ENCODE measurements at places on chromosomes 1 and 21. TPM values are rescaled to one million over a fixed set of nuclear protein-coding genes. Genes with fewer than 3 reads are reported as not detected.

GRCh38 chr1:187921426-187921825, 1092.7 kb downstream of the PLA2G4A start:
- DNase-seq = no peak
- H3K4me3 ChIP-seq = no peak overlapping the region
- no peaks in the 10 kb centered on the region for H3K27me3 ChIP-seq
- H3K36me3 ChIP-seq = no peaks in the 10 kb centered on the region

DNA sequence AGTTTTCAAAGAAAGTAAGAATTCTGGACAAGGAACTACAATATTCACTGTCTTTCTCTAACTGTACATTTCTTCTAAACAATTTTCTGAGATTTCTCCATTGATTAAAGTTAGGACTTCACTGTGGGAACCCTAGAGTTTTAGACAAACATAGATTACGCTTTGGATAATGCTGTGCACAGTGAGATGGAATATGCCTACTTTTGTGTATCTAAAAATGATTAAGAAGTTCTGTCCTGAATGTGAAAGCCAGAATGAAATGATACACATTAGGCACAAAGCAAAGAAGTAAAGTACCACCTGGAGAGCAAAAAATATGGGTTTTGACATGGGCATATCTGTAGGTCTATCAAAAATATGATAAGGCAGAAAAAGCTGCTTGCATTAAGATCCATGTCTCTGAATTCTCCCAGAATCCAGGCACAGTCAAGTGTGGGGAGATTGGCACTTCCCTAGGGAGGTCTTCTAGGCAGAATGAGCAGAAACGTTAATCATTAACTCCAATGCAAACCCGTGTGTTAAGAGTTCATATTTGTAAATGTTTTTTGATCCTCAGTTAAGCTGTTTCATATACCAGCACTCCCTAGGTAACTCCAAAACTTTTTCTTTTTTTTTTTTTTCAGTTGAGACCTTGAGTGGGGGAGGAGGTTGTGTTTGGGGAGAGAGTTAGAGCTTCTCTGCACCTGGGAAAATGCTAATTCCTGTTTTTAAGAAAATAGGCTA, 467.1 kb downstream of the LMO4 start:
- peak overlapping the region; percentile 77 for H3K27ac ChIP-seq
- H3K36me3 ChIP-seq = no peaks in the 10 kb centered on the region
- peaks cover 76% of the 10 kb centered on the region for H3K4me1 ChIP-seq

DNA sequence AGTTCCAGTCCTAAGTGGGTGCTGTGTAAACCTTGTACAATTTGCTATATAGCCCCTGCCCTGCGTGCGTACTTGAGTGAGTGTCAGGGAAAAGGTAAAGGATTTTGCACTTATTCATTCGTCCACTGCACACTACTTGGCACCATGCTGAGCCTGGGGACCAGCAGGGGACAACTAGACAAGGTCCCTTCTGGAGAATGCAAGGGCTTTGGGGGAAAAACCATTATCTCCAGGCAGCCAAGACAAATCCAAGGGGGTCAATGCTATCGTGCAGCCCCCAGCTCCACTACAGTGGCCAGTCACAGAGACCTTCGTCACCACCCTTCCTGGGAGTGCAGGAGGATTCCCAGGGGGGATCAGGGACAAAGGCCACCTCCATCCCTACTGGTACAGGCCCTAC, 39.7 kb downstream of the MATN1 start:
- no peaks in the 10 kb centered on the region for H3K27me3 ChIP-seq
- no peaks in the 10 kb centered on the region for H3K4me1 ChIP-seq
- no peak overlapping the region for H3K27ac ChIP-seq
- no peaks in the 10 kb centered on the region for H3K36me3 ChIP-seq
- H3K4me3 ChIP-seq = no peak overlapping the region

- no peak for DNase-seq
- no peaks in the 10 kb centered on the region for H3K4me1 ChIP-seq
- no peaks in the 10 kb centered on the region for H3K27me3 ChIP-seq
Observed at GRCh38 chr21:16777041-16777720, 735.7 kb upstream of the CXADR start.

- H3K27ac ChIP-seq = no peak overlapping the region
- H3K4me3 ChIP-seq = no peak overlapping the region
- H3K36me3 ChIP-seq = no peaks in the 10 kb centered on the region
- no peaks in the 10 kb centered on the region for H3K27me3 ChIP-seq
- DNase-seq = no peak
Observed at GRCh38 chr21:15274701-15275485, 210.1 kb upstream of the NRIP1 start.

DNA sequence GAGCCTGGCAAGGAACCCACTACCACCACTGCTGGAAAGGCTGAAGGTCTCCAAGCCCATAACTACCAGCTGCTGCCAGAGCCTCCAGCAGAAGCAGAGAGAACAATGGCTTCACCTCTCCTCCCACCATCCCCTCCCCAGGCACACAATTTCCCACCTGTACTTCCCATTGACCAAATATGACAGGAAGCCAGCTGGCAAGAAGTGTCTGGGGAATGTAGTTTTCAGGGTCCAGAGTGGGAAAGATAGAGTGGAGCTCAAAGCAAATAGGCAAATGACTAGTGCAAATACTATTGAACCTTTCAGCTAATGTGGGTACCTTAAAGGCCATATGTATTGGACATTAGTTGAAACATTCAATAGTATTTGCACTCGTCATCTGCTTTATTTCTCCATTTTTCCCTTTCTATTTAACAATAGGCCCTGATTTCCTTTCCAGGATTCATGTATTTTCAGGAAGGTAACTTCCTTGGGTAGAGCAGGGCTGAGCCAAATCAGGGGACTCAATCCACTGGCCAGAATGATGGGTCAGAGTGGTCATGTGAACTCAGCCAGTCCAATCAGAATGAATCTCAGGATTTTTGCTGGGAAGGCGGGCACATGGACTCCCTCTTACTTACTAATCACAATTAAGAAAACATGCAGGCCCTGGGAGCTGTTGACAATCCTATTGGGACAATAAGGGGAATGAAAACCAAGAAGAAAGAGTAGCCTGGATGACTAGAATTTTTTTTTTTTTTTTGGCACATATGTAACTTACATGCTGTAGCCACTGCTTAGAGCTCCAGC, 12.1 kb upstream of the NFYC start:
- no peak overlapping the region for H3K4me3 ChIP-seq
- no peak for DNase-seq
- no peaks in the 10 kb centered on the region for H3K4me1 ChIP-seq

DNA sequence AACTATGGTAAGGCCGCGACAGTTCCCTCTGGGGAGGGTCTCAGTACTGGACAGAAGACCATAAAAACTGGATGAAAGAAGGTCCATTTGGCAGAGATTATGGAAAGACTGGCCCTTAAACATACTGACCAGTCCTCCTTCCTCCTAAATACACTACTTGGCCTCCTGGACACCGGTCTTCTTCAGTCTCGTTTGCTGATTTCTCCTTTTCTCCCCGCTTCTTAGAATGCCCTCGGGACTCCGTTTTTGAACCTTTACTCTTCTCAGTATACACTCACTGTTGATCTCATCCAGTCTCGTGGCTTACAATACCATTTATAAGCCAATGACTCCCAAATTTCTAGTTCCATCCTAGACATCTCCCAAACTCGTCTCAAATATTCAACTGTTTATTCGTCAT, 694 bp upstream of the MRPL9 start:
- H3K4me1 ChIP-seq = peaks cover 17% of the 10 kb centered on the region
- peak overlapping the region; percentile 56 for H3K4me3 ChIP-seq
- H3K36me3 ChIP-seq = peaks cover 2% of the 10 kb centered on the region
- H3K27ac ChIP-seq = peak overlapping the region; percentile 76
- H3K27me3 ChIP-seq = no peaks in the 10 kb centered on the region

- no peak overlapping the region for H3K27ac ChIP-seq
- no peaks in the 10 kb centered on the region for H3K27me3 ChIP-seq
- H3K36me3 ChIP-seq = no peaks in the 10 kb centered on the region
- no peak overlapping the region for H3K4me3 ChIP-seq
- H3K4me1 ChIP-seq = peaks cover 7% of the 10 kb centered on the region
- DNase-seq = peak; percentile 44
Observed at GRCh38 chr1:111441573-111442192, 7.4 kb downstream of the WDR77 start.

GRCh38 chr1:218991089-218991488, 182.6 kb upstream of the LYPLAL1 start:
- no peaks in the 10 kb centered on the region for H3K27me3 ChIP-seq
- no peaks in the 10 kb centered on the region for H3K4me1 ChIP-seq
- DNase-seq = no peak
- H3K4me3 ChIP-seq = no peak overlapping the region
- H3K27ac ChIP-seq = no peak overlapping the region
- H3K36me3 ChIP-seq = no peaks in the 10 kb centered on the region

GRCh38 chr1:163807331-163808049, 485.7 kb downstream of the NUF2 start:
- DNase-seq = no peak
- H3K27me3 ChIP-seq = no peaks in the 10 kb centered on the region
- H3K4me1 ChIP-seq = no peaks in the 10 kb centered on the region

GRCh38 chr21:46079352-46080170, 18.4 kb upstream of the COL6A2 start:
- no peaks in the 10 kb centered on the region for H3K36me3 ChIP-seq
- no peak overlapping the region for H3K4me3 ChIP-seq
- no peaks in the 10 kb centered on the region for H3K4me1 ChIP-seq
- no peaks in the 10 kb centered on the region for H3K27me3 ChIP-seq

DNA sequence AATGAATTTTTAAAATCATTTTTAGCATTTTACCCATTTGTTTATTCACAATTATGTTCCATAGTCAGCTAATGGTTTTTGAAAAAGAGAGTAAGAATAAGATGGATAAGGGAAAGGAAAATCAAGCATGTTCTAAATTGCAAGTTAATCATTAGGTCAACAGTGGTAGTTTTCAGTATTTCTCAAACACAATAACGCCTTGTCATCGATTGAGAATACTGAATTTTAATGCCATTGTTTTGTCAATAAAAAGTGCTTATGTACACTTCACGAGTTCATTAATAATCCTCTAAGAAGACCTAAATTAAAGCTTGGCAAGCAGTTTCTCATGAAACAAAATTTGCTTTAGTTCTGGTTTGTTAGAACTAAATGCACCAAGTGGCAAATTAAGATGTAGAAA, 100.3 kb downstream of the RERE start:
- H3K4me1 ChIP-seq = peaks cover 38% of the 10 kb centered on the region
- H3K27me3 ChIP-seq = no peaks in the 10 kb centered on the region
- H3K36me3 ChIP-seq = no peaks in the 10 kb centered on the region
- H3K27ac ChIP-seq = no peak overlapping the region

Gene TRABD2B
- 0.36 TPM for total RNA-seq

Gene ZNF684
- total RNA-seq = 3.2 TPM

Gene TLCD4
- total RNA-seq = 14.1 TPM

Gene C1orf56
- 4.8 TPM for total RNA-seq

Gene OLFM3
- not detected for total RNA-seq

All from Caco-2 (cell line).